ENCODE measurements at places on chromosomes 11 and 22. TPM values are rescaled to one million over a fixed set of nuclear protein-coding genes. Genes with fewer than 3 reads are reported as not detected.

DNA sequence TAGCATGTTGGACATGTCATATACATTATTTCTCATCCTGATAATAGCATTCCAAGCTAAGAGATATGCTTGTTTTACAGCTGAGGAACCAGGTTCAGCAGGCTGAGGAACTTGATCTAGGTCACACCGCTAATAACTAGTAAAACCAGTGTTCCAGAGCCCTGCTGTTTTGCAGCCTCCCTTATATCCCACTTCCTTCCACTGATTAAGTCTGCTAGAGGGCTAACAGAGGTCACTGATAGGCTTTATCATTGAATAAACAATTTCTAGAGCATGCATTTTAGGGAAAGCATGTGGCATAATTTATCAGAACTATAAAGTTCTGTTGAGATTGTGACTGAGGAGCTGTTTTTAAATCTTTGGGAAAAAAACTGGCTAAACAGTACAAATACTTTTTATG, 54.0 kb downstream of the UVRAG start:
- peaks cover 24% of the 10 kb centered on the region for H3K4me1 ChIP-seq
- H3K27me3 ChIP-seq, result no peaks in the 10 kb centered on the region
- peaks cover 3% of the 10 kb centered on the region for H3K36me3 ChIP-seq
- no peak overlapping the region for H3K4me3 ChIP-seq
- DNase-seq, result no peak

GRCh38 chr22:47154621-47155081, 392.2 kb downstream of the TBC1D22A start:
- H3K27ac ChIP-seq, result no peak overlapping the region
- no peak for DNase-seq
- no peak overlapping the region for H3K4me3 ChIP-seq
- peaks cover 2% of the 10 kb centered on the region for H3K36me3 ChIP-seq

The ART5 gene
- not detected for total RNA-seq

The SOX6 gene
- total RNA-seq, result not detected

- no peak overlapping the region for H3K4me3 ChIP-seq
- DNase-seq, result no peak
- no peak overlapping the region for H3K27ac ChIP-seq
- no peaks in the 10 kb centered on the region for H3K27me3 ChIP-seq
- H3K4me1 ChIP-seq, result peaks cover 3% of the 10 kb centered on the region
Observed at GRCh38 chr11:64076758-64077157, 41.0 kb downstream of the FLRT1 start.

GRCh38 chr11:42225664-42226063, 766.2 kb upstream of the LRRC4C start:
- H3K4me1 ChIP-seq, result no peaks in the 10 kb centered on the region
- H3K36me3 ChIP-seq, result no peaks in the 10 kb centered on the region
- H3K27me3 ChIP-seq, result no peaks in the 10 kb centered on the region
- no peak for DNase-seq

The IGF2 gene
- 8.2 TPM for total RNA-seq

DNA sequence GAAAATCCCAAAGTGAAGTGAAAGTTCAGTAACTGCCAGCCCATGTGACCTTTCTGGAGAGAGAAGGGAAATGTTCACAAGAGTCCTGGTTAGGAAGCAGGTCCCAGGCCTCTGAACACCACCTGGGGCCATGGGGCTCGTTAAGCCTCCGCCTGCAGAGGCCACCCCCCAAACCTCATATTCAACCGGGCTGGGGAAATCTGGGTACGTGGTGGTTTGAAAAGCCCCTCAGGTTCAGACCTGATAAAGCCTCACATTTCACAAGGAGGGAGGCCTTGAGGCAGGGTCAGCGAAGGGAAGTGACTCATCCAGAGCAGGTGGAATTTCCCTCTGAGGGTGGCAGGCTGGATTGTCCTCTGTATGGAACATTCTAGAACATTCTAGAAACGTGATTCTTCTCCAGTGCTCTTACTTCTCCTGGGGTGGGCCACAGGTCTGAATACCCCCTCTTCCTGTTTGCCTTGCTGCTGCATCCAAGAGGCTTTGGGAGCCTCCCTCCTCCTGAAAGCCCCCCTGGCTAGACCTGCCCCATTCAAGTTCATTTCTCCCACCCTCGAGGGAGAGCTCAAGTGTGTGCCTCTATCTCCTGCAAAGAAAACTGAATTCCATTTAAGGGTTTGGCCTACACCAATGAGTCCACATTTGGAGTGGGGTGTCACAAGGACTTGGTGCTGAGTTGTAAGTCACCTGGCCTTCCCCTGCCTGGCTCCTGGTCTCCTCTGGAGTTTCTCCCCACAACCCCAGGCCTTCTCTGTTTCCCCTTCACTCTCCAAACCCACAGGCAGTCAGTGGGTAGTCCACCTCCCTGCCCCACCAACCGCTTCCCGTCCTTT, 6.3 kb downstream of the FXYD2 start:
- peak overlapping the region; percentile 98 for H3K27ac ChIP-seq
- peak; percentile 84 for DNase-seq
- H3K27me3 ChIP-seq, result no peaks in the 10 kb centered on the region
- H3K4me3 ChIP-seq, result peak overlapping the region; percentile 63
- H3K4me1 ChIP-seq, result peaks cover 80% of the 10 kb centered on the region

GRCh38 chr11:3133261-3134217, 31.6 kb downstream of the OSBPL5 start:
- H3K36me3 ChIP-seq, result no peaks in the 10 kb centered on the region
- DNase-seq, result no peak
- H3K27ac ChIP-seq, result no peak overlapping the region
- H3K4me1 ChIP-seq, result peaks cover 7% of the 10 kb centered on the region

GRCh38 chr11:93652679-93653078, 8.8 kb upstream of the CEP295 start:
- H3K36me3 ChIP-seq, result no peaks in the 10 kb centered on the region
- no peak overlapping the region for H3K27ac ChIP-seq
- H3K27me3 ChIP-seq, result no peaks in the 10 kb centered on the region
- peaks cover 2% of the 10 kb centered on the region for H3K4me1 ChIP-seq
- DNase-seq, result no peak

DNA sequence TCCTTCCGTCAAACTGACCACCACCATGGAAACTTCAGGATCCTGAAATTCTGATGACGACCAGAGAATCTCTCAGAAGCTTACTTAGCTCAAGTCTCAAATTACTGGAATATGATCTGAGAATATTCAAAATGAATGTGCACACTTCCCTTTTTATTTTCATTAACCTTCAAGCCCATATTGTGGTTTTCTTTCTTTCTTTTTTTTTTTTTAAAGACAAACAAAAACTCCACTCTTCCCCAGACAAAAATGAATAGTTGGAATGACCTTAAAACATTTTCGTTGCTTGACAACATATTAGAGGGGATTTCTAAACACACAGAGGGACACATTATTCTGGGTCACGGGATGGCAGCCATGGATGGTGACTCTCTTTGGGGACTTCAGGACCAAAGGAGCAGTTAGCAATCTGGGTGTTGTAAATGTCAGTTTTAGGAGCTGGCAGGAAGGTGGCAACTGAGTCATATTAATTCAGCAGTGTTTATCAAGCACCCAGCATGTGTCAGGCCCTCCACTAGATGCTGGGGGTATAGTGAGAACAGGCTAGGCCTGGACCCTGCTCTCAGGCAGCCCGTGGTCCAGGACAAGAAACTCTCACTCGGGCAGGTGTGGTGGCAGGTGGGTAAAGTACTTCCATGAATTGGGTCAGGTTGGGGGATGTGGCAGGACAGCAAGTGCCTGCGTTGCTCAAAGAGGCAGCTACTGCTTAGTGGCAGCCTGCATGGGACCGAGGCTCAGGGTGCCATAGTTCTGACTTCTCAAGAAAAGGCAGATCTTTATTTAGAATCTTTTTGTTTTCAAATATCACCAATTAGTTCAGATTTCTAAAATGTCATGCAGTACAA, 126.1 kb downstream of the HIPK3 start:
- peaks cover 18% of the 10 kb centered on the region for H3K27me3 ChIP-seq
- H3K36me3 ChIP-seq, result no peaks in the 10 kb centered on the region
- H3K4me3 ChIP-seq, result no peak overlapping the region
- no peak overlapping the region for H3K27ac ChIP-seq

The P2RX6 gene
- 0.25 TPM for total RNA-seq

GRCh38 chr11:7664867-7665266, 8.4 kb downstream of the CYB5R2 start:
- H3K27me3 ChIP-seq, result peaks cover 5% of the 10 kb centered on the region
- H3K27ac ChIP-seq, result no peak overlapping the region
- no peaks in the 10 kb centered on the region for H3K4me1 ChIP-seq
- peaks cover 3% of the 10 kb centered on the region for H3K36me3 ChIP-seq
- DNase-seq, result no peak
- H3K4me3 ChIP-seq, result no peak overlapping the region

DNA sequence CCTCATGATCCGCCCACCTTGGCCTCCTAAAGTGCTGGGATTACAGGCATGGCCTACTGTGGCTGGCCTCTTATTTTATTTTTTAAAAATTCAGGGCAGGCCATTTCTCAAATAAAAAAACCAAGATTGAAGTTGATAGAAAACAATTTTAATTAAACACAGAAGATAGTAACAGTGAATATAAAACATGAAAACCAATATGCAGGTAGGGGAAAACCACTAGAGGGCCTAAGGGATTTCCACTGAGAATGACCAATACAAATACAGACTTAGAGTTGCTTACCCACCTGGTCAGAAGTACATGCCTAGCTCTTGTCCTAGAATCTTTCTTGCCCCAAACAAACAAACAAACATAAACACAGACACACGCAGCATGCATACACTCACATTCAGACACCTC, 1.7 kb upstream of the RTCB start:
- H3K27ac ChIP-seq, result no peak overlapping the region
- no peak for DNase-seq
- peaks cover 11% of the 10 kb centered on the region for H3K36me3 ChIP-seq
- H3K4me3 ChIP-seq, result no peak overlapping the region
- peaks cover 8% of the 10 kb centered on the region for H3K27me3 ChIP-seq

DNA sequence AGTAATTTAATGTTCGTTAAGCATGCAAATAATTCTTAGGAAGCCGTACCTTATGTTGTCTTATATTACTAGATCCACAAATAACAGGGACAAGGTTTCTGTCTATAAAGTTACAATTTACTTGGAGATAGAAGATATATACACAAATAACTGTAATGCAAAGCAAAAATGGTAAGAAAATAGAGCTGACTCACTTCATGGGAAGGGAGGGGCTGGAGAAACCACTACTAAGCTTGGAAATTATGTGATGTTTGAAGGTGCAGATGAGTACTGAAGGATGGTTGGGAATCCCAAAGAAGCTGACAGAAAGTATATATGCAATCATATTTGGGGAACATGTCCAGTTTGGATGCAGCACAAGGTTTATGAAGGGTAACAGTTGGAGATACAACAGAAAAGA, 4.0 kb downstream of the NPAT start:
- DNase-seq, result no peak
- peak overlapping the region; percentile 79 for H3K27ac ChIP-seq
- peak overlapping the region; percentile 40 for H3K4me3 ChIP-seq
- H3K4me1 ChIP-seq, result peaks cover 63% of the 10 kb centered on the region
- peaks cover 63% of the 10 kb centered on the region for H3K36me3 ChIP-seq
- H3K27me3 ChIP-seq, result no peaks in the 10 kb centered on the region

- no peaks in the 10 kb centered on the region for H3K4me1 ChIP-seq
- H3K27ac ChIP-seq, result no peak overlapping the region
Observed at GRCh38 chr11:16261836-16262644, 94.3 kb downstream of the SOX6 start.

GRCh38 chr11:124109377-124109776, 5.9 kb upstream of the VWA5A start:
- DNase-seq, result no peak
- peaks cover 20% of the 10 kb centered on the region for H3K27me3 ChIP-seq
- no peaks in the 10 kb centered on the region for H3K4me1 ChIP-seq
- no peak overlapping the region for H3K4me3 ChIP-seq
- H3K36me3 ChIP-seq, result no peaks in the 10 kb centered on the region

DNA sequence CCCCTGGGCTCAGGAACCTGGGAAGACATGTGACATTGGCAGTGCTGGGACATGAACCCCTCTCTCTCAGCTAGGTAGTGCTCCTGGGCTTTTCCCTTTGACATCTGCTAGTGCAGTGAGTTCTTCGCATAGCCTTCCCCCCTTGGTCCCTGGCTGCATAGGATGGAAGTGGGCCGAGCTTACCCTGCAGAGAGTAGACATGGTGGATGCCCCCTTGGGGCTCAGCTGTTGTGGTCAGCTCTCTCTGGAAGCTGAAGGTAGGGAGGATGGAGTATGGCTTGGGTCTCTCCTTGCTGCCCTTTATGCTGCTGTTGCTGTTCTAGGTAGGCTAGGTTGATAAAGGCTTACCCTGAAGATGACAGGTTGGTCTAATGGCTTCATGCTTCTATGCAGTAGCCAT, 92.1 kb downstream of the ZBTB16 start:
- peaks cover 7% of the 10 kb centered on the region for H3K4me1 ChIP-seq
- H3K36me3 ChIP-seq, result no peaks in the 10 kb centered on the region
- H3K27ac ChIP-seq, result no peak overlapping the region
- H3K4me3 ChIP-seq, result no peak overlapping the region
- H3K27me3 ChIP-seq, result no peaks in the 10 kb centered on the region
- DNase-seq, result no peak

Data from activated CD8-positive, alpha-beta T cell treated with anti-CD3 and anti-CD28 coated beads for 36 hours (primary cell).